ENCODE measurements at places on chromosomes 12 and 14. TPM values are rescaled to one million over a fixed set of nuclear protein-coding genes. Genes with fewer than 3 reads are reported as not detected.

The CLMN gene
- 73.5 TPM for total RNA-seq

GRCh38 chr14:104341532-104342434 is 203.4 kb downstream of the KIF26A start:
- no peaks in the 10 kb centered on the region for H3K4me1 ChIP-seq
- DNase-seq = peak; percentile 77
- H3K27ac ChIP-seq = no peak overlapping the region
- H3K4me3 ChIP-seq = no peak overlapping the region
- H3K27me3 ChIP-seq = no peaks in the 10 kb centered on the region

- H3K4me3 ChIP-seq = no peak overlapping the region
- no peaks in the 10 kb centered on the region for H3K4me1 ChIP-seq
- no peaks in the 10 kb centered on the region for H3K27me3 ChIP-seq
- DNase-seq = no peak
Measured at GRCh38 chr12:111732786-111733185, 33.9 kb upstream of the ALDH2 start.

DNA sequence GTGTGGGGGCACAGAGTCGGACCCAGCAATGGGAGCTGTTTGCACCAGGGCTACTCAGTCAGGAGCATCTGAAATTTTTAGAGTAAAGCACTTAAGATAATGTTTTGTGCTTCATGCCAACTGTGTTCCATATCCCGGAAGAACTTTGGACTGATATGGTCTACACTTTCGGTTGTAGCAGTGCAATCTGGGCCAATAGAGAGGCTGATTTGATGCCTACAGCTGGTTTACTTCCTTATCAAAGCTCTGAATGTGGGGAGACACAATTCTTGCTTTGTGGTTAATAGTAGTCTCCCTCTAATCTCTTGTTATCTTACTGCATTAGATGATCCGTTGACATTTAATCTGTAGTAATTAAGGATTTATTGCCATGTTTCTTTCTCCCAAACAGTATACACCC is 7.8 kb upstream of the VDR start:
- no peak overlapping the region for H3K27ac ChIP-seq
- no peak for DNase-seq
- H3K36me3 ChIP-seq = no peaks in the 10 kb centered on the region
- H3K27me3 ChIP-seq = no peaks in the 10 kb centered on the region
- no peak overlapping the region for H3K4me3 ChIP-seq
